Stimulated activated CD8-positive, alpha-beta memory T cell treated with anti-CD3 and anti-CD28 coated beads, Interleukin-4, amount 100 ng/mL, for 1 hour (primary cell): ENCODE measurements at places on chromosomes 12 and 14.

DNA sequence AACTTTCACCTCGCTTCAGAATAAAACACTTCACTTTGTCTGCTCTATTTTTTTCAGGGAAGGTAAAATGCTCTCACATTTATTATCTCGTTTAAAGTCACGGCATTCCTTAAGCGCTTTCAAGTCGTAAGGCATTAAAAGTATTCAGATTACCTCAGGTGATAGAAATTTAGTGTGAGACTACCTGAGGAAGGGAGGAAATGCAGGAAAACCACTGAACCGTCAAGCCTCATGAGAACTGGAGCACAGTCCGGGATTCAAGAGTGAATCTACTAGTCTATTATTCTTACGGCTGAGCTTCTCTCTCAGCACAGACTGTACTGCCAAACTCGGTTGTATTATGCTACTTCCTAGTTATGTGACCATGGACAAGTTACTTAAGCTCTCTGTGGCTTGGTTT is 8.3 kb upstream of the PPFIBP1 start:
- no peak for DNase-seq

DNA sequence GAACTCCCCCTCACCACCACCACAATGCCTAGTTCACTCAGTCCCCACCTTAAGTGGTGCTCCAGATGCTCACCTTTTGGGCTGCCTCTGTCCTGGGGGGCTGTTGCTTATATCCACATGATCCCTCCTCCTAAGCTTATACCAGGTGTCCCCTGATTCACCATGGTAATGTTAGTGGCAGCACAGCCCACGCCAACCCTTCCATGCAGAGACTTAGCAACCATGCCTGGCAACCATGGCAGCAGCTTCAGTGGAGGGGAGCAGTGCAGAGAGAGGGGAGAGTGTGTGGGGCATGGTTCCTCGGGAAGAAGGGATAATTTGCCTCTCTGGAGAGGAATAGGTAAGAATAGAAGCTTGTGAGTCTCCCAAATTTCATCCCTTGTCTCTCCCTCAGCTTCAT is 1.2 kb upstream of the DDN start:
- no peak for DNase-seq

DNA sequence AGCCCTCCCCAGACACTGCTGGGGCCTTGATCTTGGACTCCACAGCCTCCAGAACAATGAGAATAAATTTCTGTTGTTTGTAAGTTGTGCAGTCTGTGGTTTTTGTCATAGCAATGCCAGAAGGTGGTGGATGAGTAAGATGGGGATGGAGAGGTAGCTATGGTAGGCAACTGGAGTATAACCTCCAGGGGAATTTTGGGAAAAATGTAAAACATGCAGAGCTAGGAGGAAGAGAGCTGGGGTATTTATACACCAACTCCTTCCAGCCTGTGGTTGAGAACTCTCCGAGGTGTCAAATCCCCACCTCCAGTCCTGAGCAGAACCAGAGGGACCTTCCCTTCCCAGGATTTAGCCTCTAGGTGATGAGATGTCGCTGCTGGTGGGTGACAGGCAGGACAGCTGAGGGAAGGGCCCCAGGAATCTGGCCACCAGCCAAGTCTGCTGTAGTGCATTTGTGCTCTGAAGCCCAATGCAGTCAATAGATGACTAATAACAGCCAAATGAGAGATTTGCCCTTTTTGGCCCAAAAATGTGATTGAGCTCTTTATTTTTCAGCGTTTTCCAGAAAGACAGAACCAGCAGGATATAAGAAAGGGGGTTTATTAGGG is 19.1 kb upstream of the CEP170B start:
- no peak for DNase-seq

GRCh38 chr12:59405992-59406391 is 189.8 kb upstream of the SLC16A7 start:
- DNase-seq = no peak

- DNase-seq = peak; percentile 56
These were observed 4.6 kb downstream of the MTRFR start for GRCh38 chr12:123237646-123238329.

DNA sequence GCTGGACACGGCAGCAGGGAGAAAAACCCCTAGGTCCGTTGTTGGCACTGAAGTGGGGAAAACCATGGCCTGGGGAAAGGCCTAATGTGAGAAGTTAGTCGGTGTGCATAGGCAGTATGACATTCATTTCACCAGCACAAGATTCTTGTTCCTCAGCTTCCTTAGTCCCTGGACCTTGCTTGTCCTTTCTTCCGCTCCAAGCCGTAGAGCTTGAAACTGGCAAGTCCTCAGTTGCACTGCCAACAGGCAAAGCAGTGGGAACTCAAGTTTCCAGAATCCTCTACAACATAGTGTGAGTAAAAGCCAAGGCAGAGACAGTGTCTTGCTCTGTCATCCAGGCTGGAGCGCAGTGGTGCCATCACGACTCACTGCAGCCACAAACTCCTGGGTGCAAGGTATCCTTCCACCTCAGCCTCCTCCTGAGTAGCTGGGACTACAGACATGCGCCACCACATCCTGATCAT is 138.5 kb upstream of the AMIGO2 start:
- DNase-seq = no peak

GRCh38 chr14:38207377-38207735 is 348 bp upstream of the SSTR1 start:
- DNase-seq = no peak

GRCh38 chr12:7937833-7938506 is 2.0 kb upstream of the SLC2A3 start:
- DNase-seq = no peak

- DNase-seq = no peak
These were observed 1317.0 kb downstream of the TMEM121 start for GRCh38 chr14:106843386-106843785.

GRCh38 chr12:26264215-26264838 is 69.0 kb downstream of the SSPN start:
- no peak for DNase-seq

GRCh38 chr12:106580671-106581508 is 1.9 kb upstream of the RFX4 start:
- DNase-seq = no peak

DNA sequence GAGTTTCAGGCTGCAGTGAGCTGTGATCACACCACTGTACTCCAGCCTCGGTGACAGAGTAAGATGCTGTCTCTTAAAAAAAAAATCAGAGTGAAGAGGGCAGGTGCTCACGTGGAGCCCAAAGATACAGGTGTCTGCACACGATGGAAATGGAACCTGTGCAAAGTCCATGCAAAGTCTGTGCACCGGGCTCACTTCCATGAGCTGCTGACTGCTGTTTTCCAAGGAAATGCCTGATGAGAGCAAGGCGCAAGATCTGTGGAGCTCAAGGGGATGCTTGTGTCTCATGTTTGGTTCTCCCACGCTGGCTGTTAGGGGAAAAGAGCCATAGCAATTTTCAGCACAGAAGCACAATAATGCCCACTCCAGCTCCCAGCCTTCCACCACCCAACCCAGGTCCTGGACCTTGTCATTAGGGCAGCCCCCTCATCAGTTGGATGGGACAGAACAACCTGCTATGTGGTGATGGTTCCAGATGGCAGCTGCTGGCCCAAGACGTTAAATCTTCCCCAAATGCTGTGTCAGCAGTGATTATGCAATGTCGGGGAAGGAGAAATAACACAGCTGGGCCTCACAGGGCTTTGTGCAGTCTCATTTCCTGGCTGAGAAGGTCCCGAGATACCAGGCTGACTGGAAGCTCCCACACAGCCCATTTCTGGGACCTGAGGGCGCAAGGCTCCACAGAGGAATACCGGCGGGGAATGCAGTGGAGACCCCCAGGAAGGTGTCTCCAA is 27.9 kb upstream of the DICER1 start:
- no peak for DNase-seq

- peak; percentile 40 for DNase-seq
These were observed 61.5 kb downstream of the LGMN start for GRCh38 chr14:92686900-92687427.

DNA sequence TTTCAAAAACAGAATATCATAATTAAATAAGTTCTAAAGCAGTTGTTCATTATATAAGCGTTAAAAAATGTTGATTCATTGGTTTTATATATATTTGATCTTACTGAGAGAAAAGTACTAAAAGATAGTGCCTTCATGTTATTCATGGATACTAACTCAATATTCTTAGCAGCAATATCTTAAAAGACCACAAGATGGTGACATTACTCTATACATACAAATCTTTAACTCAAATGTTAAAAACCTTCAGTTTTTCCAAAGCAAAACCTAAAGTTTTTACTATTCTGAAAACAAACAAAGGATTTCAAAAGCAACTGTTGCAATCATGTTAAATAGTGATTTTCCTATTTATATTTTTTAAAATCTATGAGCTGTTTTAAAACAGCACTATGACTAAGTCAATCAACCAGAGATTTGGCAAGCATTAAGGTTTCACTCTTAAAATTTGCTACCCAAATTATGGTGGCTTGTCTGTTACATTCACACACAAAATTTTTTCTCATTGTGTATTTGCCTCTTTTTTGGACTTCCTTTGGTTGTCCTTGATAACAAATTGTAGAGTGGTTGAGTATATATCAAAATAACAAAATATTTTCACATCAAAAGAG is 50.1 kb upstream of the RERGL start:
- DNase-seq = no peak

DNA sequence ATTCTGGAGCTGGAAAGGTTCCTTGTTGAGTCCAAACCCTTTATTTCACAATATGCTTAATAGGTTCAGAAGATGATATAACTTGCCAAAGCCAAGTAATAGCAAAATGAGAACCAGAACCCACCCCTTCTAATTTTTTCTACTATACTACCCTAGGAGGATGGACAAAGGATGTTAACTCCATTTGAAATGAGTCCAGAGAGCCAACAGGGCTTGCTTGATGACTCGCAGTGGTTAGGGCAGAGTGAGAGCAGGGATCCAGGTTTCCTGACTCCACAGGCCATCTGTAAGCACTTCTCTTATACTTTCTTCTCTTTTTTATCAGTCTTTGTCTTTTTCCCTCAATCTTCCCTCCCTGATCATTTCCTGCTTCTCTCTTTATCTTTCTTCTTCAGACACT is 668.1 kb downstream of the MED13L start:
- no peak for DNase-seq

DNA sequence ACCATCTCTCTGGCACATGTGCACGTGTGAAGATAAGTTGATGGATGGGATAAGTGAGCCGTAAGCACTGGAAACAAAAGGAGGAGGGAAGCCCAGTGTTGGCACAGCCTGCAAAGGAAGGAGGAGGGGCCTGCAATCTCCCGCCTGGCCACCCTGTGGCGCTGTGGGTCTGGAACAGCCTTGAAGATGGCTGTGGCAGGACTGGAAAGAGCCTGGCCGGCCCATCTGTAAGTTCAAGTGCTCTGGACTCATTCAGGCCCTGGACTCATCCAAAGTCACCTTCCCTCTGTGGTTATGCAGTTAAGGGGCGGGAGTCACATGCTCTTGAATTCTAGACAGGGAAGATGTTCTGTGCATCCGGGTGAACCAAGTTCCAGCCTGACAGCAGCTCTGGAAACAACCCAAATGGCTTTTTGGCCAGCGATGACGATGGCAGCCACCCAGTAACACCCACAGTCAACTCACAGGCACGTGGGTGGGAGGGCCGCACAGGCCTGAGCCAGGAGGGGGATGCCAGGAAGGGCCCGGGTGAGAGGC is 50.4 kb downstream of the CHGA start:
- no peak for DNase-seq

DNA sequence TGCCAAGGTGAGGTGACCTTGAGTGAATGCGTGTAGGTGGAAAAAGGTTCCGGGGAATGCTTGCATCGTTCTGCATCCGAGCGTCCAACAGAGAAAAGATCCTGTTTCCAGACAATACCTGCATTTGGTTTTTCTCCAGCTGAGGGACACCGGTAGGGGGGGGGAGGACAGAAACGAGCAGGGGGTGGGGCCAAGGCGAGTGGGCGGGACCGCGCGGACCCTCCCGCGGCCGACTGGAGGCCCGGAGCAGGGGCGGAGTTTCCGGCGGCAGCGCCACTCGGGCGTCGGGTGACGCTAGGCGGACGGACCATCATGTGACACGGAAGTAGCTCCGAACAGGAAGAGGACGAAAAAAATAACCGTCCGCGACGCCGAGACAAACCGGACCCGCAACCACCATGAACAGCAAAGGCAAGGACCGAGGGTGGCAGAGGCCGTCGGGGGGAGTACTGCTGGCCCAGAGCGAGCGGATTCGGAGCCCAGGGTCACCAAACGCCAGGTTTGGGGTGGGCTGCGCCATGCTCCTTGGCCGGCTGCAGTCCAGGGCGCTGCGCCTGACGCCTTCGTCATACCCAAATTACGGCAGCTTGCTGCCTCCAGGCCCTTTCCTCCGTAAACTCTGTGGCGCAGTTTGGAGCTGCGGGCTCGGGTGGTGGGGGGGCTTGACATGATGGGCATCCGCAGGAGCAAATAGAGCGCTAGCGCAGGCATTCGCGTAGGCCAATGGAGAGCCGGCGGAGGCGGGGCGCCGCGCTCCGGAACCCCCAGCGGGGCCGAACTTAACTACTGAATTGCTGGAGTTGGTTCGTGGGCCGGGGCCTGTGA is at the start of gene DAZAP2:
DAZAP2 (plus strand) TSS at position 317 of the 825 bp plus-strand sequence; CDS start at position 399, 82 bp downstream.
- peak; percentile 85 for DNase-seq

GRCh38 chr12:131171029-131171428 is 217.3 kb downstream of the ADGRD1 start:
- no peak for DNase-seq

- no peak for DNase-seq
These were observed at the start of gene KRT5 for GRCh38 chr12:52519826-52520662. TSS of gene KRT5 (minus strand) at chr12:52520394. CDS start at chr12:52520296, 98 bp downstream.

GRCh38 chr12:97524812-97525211 is 62.2 kb downstream of the RMST start:
- DNase-seq = no peak

DNA sequence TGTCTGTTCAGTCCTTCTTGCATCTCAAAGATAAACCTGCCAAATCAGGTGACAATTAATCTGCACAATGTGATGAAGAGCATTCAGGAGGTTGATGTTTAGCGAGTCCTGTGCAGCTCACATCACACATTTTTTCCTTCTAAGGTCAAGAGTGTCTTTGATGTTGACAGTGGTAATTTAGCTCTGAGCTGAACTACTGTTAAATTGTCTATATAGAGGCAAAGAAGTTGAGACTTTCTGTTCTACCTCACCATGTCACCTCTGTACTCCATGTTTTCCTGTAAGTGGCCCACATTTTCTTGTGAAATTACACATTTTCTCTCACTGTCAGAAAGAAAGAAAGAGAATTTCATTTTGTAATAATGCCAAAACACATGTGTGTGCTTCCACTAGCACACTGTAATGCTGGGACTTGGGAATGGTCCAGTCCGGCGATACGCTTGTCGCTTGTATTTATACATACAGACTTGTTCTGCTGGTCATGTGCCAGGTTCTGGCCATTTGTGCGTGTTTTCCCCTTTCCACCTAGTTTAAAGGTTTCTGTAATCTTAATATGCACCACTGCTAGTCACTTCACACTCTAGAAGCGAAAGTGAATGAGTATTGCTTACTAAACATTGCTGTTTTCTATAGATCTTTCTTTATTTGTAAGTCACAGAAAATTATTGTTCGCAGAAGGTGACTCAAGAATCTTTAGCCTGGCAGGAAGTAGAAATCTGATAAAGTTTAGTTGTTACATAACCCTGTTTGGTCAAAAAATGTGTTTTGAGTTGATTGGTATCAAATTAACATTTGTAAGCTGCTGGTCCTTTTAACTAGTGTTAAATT is 328.9 kb downstream of the TMTC2 start:
- DNase-seq = no peak
